ENCODE measurements at places on chromosomes 13 and 19.
A peak's percentile ranks its signal among the peaks of the same experiment; 100 is the strongest.

GRCh38 chr19:16587833-16588823 lies 15.9 kb upstream of the SLC35E1 start:
- peak; percentile 90 for DNase-seq

GRCh38 chr13:22801402-22802003 lies 379.3 kb upstream of the SGCG start:
- no peak for DNase-seq

DNA sequence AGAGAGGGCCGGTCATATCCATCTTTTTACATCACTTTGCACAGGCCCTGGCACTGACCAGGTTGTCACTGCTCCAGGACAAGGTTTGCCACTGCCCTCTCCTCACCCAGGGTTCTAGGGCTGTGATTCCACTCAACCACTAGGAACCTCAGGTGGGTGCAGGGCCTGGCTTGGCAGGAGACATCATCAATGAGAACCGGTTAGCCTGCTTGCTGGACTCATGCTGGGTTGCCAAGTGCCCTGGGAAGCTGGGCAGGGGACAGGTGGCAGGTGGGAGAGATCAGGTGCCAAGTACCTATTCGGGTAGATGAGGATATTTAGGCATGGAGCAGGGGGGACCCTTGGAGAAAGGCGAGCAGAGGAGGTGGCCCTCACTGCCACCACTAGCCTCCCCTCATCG lies 4.2 kb upstream of the CERS4 start:
- DNase-seq, result no peak

DNA sequence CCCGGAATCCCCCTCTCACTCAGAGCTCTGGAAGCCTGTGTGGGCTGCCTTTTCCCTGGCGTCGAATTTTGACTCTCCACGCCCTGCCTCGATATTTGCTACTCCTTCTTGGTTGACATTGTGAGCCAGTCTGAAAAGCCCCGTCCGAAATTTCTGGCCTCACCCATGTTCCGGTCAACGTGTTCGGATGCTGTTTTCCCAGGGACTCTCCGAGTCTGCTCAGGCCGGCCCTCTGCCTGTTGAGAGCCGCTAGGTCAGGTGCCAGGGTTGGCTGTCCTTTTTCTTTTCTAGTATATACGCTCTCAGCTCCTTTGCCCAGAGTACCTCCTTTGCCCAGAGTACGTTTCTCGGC lies 6.8 kb upstream of the DGKH start:
- DNase-seq, result peak; percentile 36

GRCh38 chr19:751501-752341 lies 809 bp downstream of the MISP start:
- no peak for DNase-seq

DNA sequence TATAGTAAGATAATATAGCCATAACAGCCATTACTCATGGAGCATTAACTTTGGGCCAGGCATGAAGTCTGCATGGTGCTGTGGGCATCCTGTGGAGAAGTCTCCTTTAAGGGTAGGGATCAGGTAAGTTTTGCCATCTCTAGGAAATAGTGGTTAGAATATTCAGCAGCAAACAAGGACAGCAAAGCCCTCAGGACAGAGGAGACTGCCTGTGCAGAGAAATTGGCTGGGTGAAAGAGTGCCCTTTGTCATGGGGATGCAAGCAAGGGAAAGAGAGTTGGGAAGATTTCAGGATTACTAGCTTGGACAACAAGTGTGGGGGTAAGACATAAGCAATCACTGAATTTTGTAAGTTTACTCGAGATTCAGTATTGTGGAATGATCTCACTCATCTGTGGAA lies 15.7 kb upstream of the OBI1 start:
- DNase-seq, result no peak

DNA sequence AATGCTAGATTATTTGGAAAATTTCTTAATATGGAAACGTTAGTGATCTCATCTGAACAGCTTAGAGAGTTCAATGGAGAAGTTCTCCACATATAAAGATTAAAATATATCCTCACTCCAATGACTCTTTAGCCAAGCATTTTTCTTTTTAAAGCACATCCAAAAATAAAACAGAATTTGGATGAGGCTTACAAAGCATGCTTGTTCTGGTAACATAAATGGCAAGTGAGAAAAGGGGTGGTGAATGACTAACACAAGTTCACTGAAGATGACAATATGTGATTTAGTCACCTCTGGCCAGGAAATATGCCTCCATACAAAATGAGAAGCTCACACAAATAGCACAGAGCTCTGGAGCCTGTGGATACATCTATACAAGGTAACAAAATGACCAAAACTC lies 253.0 kb downstream of the PCDH20 start:
- DNase-seq, result no peak

- DNase-seq, result no peak
Observed at GRCh38 chr13:41017817-41018601, 1.1 kb downstream of the ELF1 start.

- DNase-seq, result no peak
Observed at GRCh38 chr19:756236-756635, 5.3 kb downstream of the MISP start.

DNA sequence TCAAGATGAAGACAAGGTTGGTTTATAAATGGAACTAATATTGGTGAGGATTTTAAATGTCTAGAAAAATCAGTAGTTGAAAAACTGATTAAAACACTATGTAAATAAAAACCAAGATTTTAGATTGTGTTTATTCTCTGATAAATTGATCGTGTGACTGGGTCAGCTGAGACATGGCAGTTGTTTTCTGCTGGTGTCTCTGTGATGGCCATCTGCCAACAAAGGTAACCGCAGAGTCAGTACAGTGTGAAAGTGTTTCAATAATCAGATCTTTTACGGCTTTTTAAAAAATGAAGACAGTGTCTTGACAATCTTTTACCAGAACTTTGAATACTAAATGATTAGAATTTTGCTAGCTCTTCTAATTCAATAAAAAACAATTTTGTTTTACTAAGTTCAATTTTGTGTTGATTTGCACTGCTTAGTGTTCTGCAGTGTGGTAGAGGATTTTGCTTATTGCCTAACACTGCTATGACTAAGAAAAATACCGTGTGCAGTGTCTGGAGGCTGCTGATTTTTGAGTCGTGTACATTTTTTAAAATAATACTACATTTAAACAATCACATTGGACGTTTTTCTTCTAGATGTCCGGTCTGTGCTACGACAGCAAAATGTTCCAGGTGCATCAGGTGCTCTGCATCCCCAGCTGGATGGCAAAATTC lies 32.7 kb upstream of the GPR183 start:
- no peak for DNase-seq

DNA sequence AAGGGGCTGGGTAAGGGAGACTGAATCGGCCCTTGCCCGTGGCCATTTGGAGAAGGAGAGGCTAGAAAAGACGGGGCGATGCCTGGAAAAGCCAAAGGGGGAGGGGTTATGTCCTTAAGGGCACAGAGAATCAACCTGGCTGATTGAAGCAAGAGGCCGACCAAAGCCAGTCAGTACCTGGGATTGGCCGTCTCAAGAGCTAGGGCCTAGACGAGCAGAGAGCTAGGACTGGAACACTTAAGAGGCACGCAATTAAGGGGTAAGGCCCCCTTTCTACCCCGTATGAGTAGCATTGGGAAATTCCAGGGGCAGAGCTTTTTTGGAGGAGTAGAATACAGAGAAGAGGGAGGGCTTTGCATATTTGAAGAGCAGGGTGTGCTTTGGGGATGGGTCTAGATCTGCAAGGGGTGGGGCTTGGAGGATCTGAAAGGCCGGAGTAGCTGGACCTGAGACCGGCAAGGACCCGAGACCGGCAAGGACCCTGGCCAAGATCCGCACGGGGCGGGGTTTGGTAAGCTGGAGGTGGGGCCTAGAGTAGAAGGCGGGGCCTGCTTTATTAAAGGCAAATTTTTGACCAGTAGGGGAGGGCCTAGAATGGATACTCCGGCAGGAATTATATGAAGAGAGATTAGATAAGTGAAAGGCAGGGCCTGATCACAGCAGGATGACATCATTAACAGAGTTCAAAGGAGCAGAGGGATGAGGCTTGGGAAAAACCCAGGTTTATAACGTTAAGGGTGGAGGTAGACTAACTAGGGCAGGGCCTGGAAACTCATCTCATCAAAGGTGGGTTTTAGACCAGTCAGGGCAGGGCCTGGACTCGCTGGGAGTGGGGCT lies 10.7 kb upstream of the CACNG6 start:
- no peak for DNase-seq

Measured in GM12878 (cell line).